ELF-1 (cell line): ENCODE measurements at places on chromosomes 2 and 18.

GRCh38 chr2:238203973-238204683 is 633 bp upstream of the ILKAP start:
- no peak for DNase-seq

DNA sequence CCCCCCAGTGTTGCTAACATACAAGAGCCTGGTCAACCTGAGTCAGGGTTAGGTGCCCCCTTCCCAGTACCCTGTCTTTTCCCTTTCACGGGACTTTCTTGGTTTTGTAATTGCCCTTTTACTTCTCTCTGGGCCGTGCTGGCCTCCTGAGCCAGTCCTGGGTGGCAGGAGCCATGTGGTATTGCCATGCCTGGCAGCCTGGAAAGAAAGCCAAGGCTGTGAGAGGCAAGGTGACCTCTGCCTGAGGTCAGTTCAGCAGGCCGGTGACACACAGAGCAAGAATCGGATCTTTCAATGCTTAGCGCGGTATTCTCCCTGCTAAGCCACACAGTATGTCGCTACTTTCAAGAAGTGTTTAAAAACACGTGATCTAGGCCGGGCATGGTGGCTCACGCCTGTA is 52.3 kb downstream of the C18orf63 start:
- DNase-seq, result no peak

GRCh38 chr2:138630164-138630563 is 128.6 kb downstream of the SPOPL start:
- peak; percentile 9 for DNase-seq

- no peak for DNase-seq
Measured at GRCh38 chr2:74021407-74021755, 36.7 kb downstream of the TET3 start.

DNA sequence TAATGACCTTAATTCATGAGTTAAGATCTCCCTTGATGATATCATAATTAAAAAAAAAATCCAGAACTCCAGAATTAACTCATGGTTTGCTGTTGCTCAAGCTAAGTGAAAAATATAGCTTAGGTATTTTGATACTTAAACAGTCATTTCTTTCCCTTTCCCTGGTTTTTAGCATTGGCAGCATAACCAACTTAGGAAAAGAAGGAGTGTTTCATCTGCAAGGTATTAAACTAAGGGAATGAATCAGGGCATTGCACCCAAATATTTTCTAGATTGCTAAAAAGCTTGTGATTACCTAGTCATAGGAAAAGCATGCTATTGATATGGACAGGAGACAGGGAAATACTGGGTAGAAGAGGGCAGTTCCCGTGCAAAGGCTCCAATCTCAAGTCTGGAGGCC is 207.2 kb downstream of the LRP1B start:
- DNase-seq, result no peak

- no peak for DNase-seq
Measured at GRCh38 chr2:64212801-64213321, 68.6 kb upstream of the PELI1 start.

DNA sequence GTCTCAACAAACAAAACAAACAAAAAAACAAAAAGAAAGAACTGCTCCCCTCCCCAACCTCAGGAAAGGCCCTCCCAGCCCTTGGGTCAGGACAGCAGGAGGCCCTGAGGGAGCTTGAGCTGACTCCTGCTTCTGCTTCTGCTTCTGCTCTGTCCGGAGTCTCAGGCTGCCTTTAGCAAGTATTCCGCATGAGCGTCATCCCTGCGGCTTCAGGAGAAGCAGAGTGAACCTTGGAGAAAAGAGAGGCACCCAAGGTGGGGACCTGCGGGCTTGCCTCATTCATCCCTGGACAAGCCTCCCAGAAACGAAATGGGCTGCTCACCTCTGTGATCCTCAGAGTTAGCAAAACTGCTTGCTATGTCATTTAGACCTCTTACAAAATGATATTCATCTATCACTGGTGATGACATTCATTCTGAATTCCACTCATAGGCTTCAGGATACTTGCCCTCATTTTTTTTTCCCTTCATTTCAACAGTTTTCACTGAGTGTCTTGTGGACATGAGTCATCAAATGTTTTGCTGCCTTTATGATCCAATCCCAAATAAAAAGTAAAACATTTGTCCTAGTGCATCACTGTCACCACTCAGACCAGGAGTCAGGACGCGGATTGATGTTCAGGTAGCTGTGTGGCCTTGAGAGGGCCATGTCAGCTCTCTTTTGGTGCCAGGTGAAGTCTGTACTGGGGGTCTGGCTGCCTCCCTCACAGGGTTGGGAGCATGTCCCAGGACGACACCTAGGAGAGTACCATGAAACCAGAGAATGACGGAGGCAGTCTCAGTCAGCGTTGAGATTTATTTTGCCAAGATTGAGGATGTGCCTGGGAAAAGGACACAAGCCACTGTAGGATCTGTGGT is 51.7 kb downstream of the IMPA2 start:
- no peak for DNase-seq
